ENCODE measurements at places on chromosomes 6 and 20.
A peak's percentile ranks its signal among the peaks of the same experiment; 100 is the strongest.

- no peak for DNase-seq
Observed at GRCh38 chr6:144667532-144668503, 382.7 kb downstream of the UTRN start.

DNA sequence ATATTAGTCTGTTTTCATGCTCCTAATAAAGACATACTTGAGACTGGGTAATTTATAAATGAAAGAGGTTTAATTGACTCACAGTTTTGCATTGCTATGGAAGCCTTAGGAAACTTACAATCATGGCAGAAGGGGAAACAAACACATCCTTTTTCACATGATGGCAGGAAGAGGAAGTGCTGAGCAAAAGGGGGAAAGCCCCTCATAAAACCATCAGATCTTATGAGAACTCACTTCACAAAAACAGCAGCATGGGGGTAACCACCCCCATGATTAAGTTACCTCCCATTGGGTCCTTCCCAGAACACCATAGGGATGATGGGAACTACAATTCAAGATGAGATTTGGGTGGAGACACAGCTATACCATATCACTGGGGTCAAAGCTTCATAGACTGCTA is 254.2 kb downstream of the ERMARD start:
- no peak for DNase-seq

GRCh38 chr6:158715330-158716311 is 65.8 kb downstream of the SYTL3 start:
- no peak for DNase-seq

DNA sequence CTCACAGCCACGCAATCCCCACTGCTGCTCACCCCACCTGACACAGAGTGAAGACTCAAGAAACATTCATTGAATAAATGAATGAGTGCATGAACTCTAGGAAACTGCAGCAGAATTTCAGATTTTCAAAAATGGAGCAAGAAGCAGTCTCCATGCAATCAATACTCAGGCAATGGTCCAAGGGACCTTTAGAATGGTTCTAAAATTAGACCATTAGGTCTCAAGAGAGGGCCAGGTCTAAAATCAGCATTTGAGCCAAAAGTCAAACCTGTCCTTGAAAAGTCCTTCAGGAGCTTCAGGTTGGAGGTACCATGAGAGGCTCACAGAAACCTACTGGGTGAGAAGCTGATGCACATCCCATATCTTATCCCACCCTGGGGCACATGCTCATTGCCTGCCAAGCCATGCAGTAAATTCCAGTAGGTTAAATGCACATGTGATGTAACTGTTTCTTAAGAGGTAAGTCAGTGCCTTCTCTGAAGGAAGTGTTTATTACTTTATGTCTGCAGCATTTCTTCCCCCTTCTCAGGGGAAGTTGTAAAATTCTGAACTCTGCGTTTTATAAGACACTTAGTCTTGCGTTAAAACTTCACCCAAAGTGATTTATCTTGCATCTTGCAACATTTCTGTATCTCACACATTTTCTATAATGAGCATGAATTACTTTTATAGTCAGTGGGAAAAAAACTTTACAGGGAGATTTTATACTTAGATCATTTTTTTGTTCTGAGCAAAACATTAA is 126.6 kb downstream of the ADAT2 start:
- no peak for DNase-seq

DNA sequence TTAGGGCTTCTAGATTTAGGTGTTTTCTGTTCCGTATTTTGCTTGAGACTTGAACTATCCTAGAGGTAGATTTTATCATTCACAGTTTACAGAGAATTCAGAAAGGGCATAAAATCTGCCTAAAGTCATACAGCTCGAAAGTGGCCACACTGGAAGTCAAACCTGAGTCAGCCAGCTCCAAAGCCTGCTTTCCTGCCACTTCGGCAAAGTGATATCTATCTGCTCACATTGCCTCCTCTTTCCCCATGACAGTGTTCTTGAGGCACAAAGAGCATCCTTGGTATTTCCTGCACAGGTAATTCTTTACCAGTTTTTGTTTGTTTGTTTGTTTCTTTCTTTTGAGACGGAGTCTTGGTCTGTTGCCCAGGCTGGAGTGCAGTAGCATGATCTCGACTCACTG is 19.4 kb upstream of the SCUBE3 start:
- DNase-seq = no peak

- DNase-seq = no peak
Observed at GRCh38 chr6:12309070-12309469, 18.9 kb downstream of the EDN1 start.

DNA sequence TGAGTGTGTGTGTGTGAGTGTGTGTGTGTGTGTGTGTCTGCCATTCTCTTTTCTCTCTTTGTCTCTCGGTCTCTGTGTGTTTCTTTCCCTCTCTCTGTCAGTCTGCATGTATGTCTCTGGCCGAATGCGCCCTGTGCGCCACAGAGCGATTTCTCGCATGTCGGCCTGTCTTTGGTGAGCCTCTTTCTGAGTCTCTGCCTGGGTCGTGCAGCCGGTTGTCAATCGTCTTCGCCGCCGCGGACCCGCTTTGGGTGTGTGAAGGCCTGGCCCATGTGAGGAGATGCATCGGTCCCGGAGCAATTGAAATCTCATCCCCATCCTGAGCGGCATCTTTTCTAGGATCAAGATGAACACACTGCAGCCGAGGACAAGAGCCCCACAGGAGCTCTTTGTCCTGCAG is 1567.2 kb upstream of the DEFB115 start:
- DNase-seq = no peak

GRCh38 chr6:18680842-18681241 is 293.7 kb downstream of the RNF144B start:
- no peak for DNase-seq

DNA sequence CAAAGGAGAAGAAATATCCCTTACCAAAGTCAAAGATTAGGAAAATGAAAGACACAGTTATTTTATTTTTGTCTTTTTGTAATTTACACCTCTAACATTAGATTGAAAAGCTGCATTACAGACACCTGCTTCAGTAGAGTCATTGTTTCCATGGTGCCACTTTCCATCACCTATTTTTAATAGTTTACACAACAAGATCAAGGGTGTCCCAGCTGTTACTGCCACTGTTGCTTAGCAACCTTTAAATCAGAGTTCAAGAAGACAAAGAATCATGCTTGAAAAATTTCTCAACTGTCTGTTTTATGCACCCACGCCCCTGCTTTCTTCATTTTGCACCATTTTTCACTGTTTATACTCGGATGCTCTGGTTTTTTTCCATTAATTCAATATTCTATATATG is 668.2 kb upstream of the GJE1 start:
- no peak for DNase-seq

DNA sequence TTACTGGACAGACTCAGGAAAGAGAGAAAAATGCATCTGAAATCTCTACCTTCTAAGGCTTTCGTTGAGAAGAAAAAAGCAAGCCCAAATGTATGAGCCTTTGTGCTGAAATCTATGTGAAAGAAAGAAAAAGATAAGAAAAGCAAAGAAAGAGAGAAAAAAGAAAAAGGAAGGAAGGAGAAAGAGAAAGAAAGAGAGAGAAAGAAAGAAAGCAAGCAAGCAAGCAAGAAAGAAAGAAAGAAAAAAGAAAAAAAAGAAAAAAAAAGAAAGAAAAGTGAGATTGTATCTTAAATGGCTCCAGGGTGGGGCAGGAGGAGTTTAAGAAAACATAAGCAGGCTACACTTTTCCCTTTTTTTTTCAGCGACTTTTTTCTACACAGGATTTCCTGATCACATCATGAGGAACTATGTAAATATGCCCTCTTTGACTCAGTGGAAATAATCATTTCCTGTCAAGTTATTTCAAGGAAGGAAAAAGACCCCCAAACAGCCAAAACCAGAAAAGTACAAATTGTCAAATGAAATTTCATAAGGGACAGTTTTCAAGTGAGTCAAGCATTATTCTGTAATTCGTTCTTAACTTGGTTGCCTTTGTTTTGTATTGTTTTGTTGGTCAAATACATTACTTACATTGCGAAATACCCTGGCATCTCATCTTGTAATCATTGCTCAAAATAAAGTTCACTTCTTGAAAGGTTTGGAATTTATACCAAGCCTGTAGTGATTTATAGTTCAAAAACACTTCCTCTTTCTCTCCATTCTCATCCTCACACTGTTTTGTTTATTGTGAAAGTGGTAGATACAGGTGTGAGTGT is 79.5 kb upstream of the RNF217 start:
- DNase-seq = no peak

GRCh38 chr20:63282946-63283345 is 10.0 kb upstream of the COL20A1 start:
- no peak for DNase-seq

GRCh38 chr6:16681260-16681873 is 79.9 kb downstream of the ATXN1 start:
- DNase-seq = no peak

GRCh38 chr6:149233056-149233715 is 84.3 kb upstream of the TAB2 start:
- DNase-seq = peak; percentile 41

- no peak for DNase-seq
Observed at GRCh38 chr6:27205375-27206278, 41.9 kb upstream of the PRSS16 start.

DNA sequence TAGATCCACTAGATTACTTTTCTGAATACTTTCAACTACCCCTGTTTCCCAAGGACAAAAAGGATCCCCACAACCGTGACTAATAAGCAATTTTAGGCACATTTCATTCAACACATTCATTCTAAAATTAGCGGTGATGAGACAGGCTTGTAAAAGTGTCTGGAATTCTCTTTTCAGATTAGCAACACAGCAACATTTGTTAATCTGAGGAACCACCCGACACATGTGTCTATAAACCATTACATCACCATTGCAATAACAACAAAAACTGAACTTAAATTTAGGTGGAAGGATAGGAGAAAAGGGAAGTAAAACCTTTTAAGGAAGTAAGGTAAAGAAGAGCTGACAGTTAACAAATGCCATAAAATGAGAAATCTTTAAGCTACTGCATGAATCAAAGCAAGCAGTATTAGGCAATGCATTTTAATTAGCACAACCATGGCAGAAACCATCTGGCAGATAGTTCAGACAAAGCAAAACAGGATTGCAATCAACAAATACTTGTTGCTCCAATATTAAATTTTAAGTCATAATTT is 49.1 kb downstream of the MAP3K7 start:
- no peak for DNase-seq

- no peak for DNase-seq
Observed at GRCh38 chr20:62607366-62608217, 34.7 kb upstream of the SLCO4A1 start.

DNA sequence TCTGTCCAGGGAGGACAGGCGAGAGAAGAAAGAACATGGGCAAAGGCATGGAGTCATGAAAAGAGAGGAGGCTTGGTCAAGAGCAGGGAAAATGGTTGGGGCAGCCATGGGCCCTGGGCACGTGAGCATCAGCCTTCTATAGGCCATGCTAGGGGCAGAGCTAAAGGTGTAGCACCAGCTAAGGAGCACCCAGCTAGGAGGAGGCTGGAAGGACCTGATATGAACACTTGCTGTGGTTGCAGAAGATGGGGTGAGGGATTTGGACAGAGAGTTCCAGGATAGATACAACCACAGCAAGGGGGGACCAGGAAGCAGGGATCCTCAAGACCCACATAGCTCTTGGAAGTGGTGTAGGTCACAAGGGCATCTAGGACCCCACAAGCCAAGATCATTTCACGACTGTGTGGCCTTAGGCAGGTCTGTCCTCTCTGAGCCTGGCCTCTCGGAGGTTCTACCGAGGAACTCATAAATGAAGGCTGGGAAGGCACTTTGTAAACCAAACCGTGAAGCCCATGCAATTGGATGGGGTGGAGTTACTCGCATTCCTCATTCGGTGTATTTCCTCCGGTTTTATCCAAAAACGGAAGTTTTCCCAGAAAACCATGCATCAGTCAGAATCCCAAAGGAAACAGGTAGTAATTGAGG is 74.0 kb upstream of the TOP1 start:
- DNase-seq = no peak

GRCh38 chr20:21323640-21324039 is 20.5 kb downstream of the XRN2 start:
- DNase-seq = no peak

GRCh38 chr20:51600016-51600420 is 57.5 kb upstream of the NFATC2 start:
- no peak for DNase-seq

- no peak for DNase-seq
Observed at GRCh38 chr6:167127785-167128531, 5.1 kb downstream of the CCR6 start.

- no peak for DNase-seq
Observed at GRCh38 chr6:14271789-14272736, 154.5 kb downstream of the CD83 start.

- no peak for DNase-seq
Observed at GRCh38 chr6:125228981-125229479, 72.7 kb downstream of the HDDC2 start.

GRCh38 chr6:14772188-14772587 is 473.7 kb upstream of the JARID2 start:
- DNase-seq = no peak

DNA sequence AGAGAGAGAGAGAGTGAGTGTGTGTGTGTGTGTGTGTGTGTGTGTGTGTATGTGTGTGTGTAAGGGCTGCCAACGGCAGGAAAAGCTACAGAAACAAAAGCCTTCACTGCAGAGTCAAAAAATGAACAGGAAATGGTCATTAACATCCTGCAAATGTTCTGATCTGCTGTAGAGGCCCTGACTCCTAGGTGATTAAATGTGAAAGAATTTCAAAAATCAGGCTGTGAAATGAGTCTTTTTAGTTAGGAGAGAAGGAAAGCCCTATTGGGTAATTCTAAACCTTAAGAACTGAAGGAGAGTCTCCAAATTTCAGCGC is 166.5 kb upstream of the MYLIP start:
- DNase-seq = no peak

GRCh38 chr20:49398401-49399144 is 83.9 kb downstream of the KCNB1 start:
- DNase-seq = no peak

GRCh38 chr6:170043150-170043819 is 247.6 kb downstream of the DLL1 start:
- no peak for DNase-seq

GRCh38 chr6:152552616-152553209 is 84.4 kb downstream of the SYNE1 start:
- DNase-seq = peak; percentile 60

- no peak for DNase-seq
Observed at GRCh38 chr6:7150381-7151064, 42.8 kb downstream of the RREB1 start.

DNA sequence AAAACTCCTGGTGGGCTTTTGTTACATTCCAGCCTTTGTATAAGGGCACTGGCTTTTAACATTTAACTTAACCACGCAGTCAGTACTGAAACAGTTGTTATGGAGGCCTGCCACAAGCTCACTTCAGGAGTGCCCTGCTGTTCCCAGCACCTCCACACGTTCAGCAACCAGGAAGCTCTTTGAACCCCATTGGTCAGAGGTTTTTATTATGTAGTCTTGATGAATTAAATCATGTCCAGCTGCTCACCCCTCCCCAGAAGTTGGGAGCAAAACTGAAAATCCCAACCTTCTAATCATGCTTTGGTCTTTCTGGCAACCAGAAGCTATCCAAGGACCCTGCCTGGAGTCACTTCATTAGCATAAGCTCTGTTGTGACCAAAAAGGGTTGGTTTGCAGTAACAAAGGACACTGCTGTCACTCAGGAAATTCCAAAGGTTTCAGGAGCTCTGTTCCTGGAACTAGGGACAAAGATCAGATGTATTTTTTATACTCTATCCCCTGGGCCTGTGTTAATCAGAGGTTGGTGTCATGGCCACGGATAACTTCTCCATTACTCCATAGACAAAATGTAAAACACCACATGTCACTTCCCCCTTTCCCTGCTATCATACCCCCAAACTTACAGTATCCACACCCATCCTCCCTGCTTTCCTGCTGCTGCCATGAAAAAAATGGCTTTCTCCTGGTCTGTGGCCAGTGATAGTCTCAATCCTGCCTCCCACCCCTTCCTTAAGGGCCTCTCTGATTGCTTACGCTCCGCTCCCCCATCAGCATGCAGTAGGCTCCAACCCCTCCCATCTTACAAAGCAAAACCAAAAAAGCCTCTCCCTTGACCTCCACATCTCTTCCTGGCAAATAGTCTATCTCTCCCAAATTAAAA is 3.1 kb downstream of the ARMC12 start:
- DNase-seq = no peak

Measured in prostate gland (tissue), 2 donors.